Natural killer cell treated with Interleukin-12 subunit alpha and Interleukin-12 subunit beta and Interleukin-15 and Interleukin-18, amount 100 ng/mL, for 72 hours (primary cell): ENCODE measurements at places on chromosomes 1 and 21.

- DNase-seq = no peak
These were observed 23.8 kb downstream of the STUM start for GRCh38 chr1:226572325-226572726.

DNA sequence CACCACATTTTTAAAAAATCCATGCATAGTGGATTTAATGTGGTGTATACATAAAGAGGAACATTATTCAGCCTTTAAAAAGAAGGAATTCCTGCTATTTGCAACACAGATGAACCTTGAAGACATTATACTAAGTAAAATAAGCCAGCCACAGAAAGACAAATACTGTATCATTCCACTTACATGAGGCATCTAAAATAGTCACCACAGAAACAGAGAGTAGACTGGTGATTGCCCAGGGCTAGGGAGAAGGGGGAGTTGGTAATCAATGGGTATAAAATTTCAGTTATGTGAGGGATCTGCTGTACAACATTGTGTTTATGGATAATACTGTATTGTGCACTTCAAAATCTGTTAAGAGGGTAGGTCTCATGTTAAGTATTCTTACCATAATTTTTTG, 10.0 kb downstream of the FAM163A start:
- no peak for DNase-seq

DNA sequence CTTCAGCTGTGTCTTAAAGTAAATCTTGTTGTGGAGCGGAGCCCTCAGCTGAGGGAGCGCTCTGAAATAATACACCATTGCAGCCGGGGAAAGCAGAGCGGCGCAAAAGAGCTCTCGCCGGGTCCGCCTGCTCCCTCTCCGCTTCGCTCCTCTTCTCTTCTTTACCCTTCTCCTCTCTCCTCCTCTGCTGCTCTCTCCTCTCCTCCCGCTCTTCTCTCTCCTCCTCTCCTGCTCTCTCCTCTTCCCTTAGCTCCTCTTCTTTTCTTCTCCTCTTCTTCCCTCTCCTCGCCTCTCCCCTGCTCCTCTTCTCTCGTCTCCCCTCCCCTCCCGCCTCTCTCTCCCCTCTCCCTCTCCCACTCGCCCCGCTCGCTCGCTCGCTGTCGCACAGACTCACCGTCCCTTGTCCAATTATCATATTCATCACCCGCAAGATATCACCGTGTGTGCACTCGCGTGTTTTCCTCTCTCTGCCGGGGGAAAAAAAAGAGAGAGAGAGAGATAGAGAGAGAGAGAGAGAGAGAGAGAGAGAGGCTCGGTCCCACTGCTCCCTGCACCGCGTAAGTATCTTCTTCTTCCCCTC, at the start of gene PROX1:
Gene PROX1 (plus strand): TSS at position 47 of the 580 bp plus-strand sequence. CDS start 8,563 bp downstream, outside the sequence.
- DNase-seq = no peak

DNA sequence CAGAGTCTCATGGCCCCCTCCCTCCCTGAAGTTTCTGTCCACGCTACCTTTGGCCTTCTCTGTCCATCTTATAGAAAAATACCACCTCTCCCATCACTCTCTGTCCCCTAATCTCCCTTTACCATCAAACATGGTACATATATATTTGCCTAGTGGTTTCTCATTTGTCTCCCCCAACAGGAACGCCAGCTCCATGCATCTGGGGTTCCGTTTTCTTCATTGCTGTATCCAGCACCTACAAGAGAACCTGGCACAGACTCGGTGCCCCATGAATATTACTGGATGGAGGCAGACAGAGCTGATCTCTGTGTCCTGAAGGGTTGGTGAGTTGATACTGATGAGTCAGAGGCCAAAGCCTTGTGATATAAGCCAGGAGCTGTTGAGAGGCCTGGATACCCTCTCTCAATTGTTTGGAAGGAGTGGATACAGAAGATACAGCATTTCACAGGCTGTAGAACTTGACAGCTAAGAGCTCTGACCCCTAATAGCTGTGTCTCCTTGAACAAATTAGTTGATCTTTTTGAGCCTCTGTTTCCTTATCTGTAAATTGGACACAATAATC, 21.9 kb downstream of the HEYL start:
- no peak for DNase-seq

DNA sequence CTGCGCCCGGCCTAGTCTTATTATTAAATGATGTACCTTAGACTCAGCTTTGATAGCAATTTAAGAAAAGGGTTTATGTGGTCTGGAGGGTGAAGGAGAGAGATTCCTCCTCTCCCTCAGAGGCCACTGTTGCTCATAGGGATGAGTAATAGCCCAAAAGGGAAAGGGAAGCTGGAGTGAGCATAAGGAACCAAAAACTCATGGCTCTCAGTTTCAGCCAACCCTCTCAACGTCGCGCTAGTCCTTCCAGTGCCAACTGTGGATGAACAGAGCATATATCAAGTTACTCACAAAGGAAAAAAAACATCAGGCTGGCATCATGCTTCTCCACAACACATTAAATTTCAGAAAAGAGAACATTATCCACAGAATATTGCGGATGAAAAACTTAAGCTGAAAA, 8.3 kb upstream of the GPR89B start:
- DNase-seq = no peak

- DNase-seq = no peak
These were observed 842 bp upstream of the ZC3H12A start for GRCh38 chr1:37473431-37474045.

DNA sequence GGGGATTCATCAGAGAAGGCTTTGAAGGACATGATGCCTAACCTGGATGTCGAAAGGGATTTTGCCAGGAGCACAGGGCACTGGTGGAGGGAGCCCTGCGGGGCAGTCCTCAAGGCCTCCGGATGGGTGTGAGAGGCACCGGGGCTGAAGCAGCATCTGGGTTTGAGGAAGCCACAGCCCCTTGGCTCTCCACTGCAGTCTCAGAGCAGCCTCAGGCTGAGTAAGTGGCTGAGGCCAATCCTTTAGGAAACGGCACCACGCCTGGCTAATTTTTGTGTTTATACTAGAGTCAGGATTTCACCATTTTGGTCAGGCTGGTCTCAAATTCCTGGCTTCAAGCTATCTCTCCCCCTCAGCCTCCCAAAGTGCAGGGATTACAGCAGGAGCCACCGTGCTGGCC, 12.0 kb downstream of the ERVH48-1 start:
- DNase-seq = no peak

DNA sequence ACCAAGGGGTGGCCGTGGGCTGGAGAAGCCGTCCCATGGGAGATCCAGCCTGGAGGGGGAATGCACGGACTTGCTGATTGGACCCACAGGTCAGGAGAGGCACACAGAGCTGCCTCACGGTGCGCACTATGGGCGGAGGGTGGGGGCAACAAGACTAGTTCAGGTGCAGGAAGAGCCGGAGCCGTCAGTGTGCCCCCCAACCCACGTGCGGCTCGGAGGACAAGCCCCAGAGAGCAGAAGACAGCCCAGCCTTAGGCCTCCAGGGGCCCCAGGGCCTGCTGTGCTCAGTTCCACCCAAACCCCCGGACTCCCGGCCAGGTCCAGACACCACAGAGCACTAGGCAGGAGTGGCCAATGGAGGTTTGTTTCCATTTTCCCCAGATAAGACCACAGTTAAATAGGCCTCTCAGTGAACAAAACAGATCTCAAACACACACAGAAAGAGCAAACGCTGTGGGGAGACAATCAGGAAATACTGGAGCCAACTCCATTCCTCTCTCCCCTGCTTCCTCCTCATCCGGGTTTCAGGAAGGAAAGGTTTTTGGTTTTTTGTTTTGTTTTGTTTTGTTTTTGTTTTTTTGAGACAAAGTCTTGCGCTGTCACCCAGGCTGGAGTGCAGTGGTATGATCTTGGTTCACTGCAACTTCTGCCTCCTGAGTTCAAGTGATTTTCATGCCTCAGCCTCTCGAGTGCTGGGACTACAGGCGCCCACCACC, 84.2 kb downstream of the ADSS2 start:
- DNase-seq = no peak

GRCh38 chr1:64960731-64961130, 5.6 kb downstream of the JAK1 start:
- no peak for DNase-seq

DNA sequence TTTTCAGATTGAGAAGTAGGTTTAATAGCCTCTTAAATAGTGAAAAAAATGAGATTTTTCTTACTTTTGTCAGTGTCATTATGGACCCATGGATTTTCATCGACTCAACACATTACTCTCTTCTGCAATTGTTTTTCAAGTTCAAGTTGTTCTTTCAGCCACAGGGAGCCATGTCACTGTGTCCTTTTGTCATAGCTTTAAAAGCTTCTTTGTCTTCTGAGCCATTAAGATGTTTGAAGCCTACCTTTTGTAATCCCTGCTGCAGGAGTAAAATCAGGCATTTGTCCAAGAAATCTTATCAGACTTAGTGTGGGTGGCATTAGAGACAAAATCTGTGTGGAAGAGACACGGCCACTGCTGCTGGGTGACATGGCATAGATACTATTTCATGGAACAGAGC, 92.8 kb upstream of the ZP4 start:
- DNase-seq = no peak

- DNase-seq = no peak
These were observed 35.0 kb upstream of the VWA5B1 start for GRCh38 chr1:20255666-20256065.

DNA sequence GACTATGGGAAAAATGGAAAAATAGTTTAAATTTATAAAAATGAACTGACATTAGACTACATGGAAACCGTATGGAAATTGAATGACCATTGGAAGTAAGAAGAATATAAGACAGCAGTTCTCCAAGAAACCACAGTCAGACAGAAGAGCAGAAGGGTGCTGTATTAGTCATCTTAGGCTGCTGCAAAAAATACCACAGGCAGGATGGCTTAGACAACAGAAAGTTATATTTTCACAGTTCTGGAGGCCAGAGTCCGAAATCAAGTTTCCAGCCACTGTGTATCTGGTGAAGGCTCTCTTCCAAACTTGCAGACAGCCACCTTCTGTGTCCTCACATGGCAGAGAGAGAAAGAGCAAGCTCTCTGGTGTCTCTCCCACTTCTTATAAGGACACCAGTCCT, 175.2 kb downstream of the DSCAM start:
- no peak for DNase-seq

DNA sequence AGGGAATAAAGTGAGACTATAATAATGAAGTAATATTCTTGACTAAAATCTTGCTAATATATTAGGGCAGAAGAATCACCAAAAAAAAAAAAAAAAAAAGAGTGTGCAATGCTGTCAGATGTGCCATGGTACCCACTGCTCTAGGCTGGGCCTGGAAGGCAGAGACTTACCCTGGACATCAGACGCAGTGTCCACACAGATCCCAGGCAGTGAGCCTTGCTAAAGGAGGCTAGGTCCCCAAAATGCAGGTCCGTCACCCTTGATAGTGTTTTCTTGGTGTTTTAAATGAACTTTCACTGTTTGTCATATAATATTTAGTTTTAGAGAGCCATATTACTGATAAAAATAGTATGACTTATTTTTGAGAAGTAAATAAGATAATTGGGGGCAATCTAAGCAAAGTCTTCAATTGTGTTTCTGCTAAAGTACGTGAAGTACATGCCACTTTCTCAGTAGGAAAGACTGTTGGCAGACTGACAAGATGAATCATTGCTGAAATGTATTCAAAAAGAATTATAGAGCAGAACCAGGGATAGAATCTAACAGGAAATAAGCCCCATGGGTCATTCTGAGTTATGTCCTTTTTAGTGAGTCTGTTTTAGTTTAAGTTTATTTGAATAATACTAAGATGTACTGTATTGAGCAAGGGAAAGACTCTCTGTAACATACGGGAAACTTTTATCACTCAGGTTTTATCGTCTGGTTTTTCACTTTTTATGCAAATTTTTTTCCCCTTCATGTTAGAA, 74.6 kb upstream of the PDC start:
- DNase-seq = no peak

- no peak for DNase-seq
These were observed 5.6 kb downstream of the HYI start for GRCh38 chr1:43447891-43448708.

DNA sequence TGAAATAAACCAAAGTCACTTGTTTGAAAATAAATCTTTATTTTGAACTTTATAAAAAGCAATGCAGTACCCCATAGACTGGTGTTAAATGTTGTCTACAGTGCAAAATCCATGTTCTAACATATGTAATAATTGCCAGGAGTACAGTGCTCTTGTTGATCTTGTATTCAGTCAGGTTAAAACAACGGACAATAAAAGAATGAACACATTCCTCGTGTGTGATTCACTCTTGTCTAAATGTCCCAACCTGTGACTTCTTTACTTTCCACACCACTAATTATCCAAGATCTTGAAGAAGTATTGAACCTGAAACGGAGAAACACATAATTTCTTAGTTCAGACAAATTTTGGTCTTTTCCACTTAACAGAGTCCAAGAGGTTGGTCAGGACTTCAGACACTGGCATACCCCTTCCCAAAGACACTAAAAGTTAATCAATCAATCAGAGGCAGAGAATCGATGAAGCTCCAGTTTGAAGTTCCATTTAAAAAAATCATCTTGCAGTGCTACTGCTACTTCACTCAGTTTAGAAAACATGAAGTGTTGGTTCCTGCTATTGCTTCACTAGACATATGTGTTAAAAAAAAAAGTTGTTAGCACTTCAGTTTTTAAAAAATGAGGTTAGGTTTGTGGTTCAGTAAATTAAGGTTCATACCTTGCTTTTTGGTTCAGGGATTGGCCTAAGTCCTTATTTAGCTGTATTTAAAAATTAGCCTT, 26.2 kb downstream of the ATP1B1 start:
- DNase-seq = no peak

DNA sequence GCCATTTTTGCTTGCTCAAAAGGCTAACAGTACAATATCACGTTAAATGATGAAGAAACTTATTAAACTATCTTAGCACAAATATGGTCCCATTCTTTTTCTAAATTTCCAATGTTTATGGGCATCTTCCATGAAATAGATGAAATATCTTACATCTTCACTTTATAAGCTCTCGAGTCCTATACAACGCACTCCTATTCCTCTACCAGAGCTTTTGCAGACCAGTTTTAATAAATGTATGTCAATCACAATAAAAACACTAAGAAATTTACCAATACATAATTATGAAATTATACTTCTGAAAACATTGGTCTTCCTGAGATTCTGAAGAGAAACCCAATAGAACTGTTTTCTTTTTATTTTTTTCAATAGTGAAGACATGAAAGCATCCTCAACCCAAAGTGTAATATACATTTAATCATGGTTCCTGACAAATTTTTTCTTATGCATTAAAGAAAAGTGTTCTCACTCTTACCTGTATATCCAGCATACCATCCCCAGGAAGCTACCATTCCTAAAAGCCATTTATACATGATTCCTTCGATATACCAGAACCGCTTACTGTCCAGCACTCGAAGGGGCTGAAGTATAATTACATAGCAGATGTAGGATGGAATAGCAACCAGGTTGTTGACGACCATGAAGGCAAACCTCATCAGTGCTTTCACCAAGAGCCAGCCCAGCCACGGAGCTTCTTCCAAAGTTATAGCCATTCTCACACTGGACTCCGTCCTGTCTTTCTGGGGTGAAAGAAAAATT, 1.8 kb downstream of the LPGAT1 start:
- DNase-seq = no peak

- no peak for DNase-seq
These were observed 723.7 kb downstream of the RWDD3 start for GRCh38 chr1:95957748-95958147.

GRCh38 chr1:45097079-45097478, 85.0 kb downstream of the UROD start:
- no peak for DNase-seq
